Stimulated activated CD8-positive, alpha-beta memory T cell treated with anti-CD3 and anti-CD28 coated beads, Interleukin-7, amount 100 ng/mL, for 4 hours (primary cell): ENCODE measurements at places on chromosomes 7 and 10.

DNA sequence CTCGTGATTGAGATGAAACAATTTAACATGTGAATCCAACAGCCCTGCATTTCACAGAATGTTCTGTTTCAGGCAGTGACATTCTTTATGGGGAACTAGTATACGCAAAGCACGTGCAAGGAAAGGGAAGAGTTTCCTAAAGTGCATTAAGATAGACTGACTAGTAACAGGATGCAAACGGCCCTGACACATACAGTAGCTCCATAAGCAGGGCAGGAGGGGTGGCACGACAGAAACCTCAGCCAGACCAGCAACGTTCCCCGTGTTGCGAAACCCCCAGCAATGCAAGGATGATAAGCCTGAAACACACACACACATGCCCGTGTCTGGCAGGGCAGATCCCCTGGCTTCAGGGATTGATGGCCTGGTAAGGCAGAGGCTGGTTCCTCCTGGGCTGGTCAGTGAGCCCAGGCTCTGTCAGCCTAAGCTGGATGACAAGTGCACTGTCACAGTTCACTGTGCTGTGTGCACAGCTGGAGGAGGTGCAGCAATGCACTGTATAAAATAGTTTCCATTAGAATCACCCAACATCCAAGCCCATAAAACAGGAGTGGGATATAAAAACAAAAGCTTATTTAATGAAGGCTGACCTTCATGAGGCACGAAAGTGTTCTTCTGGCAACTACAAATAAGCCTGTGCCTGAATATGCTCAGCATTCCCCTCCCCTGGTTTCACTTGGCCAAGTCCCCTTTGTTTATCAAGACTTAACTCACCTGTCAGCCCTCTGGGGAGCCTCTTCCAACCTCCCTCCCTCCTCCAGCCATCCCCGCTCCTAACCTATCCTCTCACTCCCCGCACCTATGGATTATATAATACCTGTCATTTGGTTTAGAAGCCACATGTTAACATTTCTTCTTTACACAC, 88.8 kb downstream of the GSAP start:
- no peak for DNase-seq

GRCh38 chr7:2279896-2280295, 34.3 kb downstream of the SNX8 start:
- DNase-seq: no peak

DNA sequence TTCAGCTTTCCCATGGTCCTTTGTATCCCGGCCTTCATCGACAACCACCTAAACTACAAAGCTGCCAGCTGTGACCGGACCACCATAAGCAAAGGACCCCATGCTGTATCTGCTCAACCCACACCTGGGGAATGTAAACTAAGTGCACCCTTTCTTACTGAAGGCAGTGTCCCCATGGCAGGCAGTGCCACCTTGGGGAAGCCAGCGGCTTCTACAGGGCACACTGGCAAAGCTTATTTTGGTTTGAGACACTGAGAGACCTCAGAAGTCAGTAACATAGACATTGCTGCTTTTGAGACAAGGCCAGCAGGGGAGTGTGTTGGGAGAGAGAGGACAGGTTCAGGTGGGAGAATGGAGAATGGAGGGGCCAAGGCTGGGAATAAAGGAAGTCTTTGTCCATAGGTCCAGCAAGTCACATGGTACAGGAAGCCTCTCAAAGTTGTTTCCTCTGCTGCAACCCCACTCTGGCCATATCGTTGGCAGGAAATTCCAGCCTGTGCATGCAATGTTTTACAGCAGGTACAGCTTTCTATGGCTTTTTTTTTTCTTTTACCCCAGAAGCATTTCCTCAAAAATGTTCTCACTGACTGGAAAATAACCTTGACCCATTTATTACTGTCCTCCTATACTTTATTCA, 85.9 kb upstream of the NPVF start:
- no peak for DNase-seq

DNA sequence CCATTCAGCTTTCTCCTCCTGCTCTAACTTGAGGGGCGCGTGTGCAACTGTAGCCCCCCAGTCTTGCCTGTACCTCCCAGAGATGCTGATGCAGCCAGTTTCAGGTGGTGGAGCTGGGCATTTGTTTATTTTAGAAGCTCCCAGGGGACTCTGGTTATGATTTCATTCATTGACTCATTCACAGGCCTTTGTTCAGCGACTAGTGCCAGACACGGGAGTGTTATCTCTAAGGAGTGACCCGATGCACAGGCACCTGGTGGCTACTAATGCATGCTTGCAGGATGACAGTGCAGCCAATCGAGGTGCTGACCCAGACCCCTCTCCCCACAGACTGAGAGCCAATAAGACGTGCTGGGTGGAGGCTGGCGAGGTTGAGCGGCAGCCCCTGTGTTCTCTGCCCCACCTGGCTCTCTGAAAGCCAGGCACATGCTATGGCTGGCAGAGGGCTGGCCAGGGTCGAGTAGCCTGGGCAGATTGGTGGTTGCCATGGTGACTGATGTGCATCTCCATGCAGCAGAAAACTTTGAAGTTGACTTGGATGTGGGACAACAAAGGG, 19.7 kb upstream of the SLC18A2 start:
- DNase-seq: no peak
